ENCODE measurements at places on chromosomes 16 and 17. TPM values are rescaled to one million over a fixed set of nuclear protein-coding genes. Genes with fewer than 3 reads are reported as not detected.

The PIRT gene
- not detected for total RNA-seq

The MAPT gene
- total RNA-seq: 0.15 TPM

The DNAAF1 gene
- total RNA-seq: not detected

The SPATA32 gene
- total RNA-seq: 0.20 TPM

The C17orf107 gene
- total RNA-seq: 0.58 TPM

The ATP1B2 gene
- 0.25 TPM for total RNA-seq

The ZNF469 gene
- 0.28 TPM for total RNA-seq

The ZFP1 gene
- total RNA-seq: 13.3 TPM

The TMEM235 gene
- not detected for total RNA-seq

The CDH3 gene
- 0.33 TPM for total RNA-seq

The SAMD14 gene
- total RNA-seq: 1.3 TPM

The CMTM1 gene
- 16.6 TPM for total RNA-seq

The KRTAP3-3 gene
- total RNA-seq: not detected

The WDR90 gene
- total RNA-seq: 58.0 TPM

The ARHGAP27 gene
- 84.4 TPM for total RNA-seq

DNA sequence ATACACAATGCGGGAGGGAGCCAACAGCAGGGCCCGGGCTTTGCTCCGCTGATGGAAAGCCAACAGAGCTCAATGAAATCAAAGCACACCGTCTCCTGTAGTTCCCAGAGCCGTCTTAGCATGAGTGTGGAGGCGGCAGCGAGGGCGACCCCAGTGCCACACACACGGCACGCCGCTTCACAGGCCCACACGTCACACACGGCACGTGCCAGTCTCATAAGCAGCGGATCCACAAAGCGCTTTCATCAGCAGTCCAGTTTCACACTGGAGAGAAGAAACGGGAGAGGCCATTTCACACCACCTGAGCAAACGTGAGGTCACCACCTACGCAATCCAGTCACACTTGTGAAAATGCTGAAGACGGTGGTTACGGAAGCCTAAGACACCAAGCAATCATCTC, 34.8 kb downstream of the CYB5D2 start:
- no peak for DNase-seq

- DNase-seq: peak; percentile 91
These were observed 7.0 kb upstream of the GNG13 start for GRCh38 chr16:807347-808084.

- no peak for DNase-seq
These were observed 215.8 kb downstream of the CDH8 start for GRCh38 chr16:61820398-61820797.

DNA sequence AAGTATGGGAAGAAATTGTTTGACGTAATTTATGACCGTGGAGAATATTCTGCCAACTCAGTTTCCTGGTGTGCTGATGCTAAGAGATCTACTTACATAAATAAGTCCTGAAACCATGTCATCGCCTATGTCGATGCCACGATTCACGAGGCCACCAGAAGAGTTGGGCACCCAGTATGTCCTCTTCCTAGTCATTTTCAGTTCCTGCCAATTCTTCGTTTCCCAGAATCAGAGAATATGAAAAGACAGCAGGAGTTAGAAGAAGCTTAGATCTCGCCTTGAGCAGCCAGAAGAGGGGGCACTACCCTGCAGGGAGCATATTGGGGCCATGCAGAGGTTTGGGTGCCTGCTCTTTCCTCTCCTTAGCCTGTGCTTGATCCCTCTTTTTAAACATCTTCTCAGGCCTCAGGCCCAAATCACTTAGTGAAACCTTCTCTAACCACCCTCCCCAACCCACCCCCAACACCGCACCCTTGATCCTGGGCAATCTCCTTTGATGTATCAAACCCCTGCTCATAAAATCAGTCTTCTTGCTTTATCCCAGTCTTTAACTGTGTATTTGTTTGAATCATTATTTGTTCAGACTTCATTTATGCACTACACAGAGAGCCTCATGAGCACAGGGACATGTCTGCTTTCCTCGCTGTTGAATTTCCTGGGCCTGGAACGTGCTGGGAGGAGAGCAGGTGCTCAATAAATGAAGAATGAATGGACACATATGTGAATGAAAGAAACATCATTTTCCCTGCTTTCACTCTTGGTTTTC, 12.2 kb upstream of the LONP2 start:
- DNase-seq: peak; percentile 56

DNA sequence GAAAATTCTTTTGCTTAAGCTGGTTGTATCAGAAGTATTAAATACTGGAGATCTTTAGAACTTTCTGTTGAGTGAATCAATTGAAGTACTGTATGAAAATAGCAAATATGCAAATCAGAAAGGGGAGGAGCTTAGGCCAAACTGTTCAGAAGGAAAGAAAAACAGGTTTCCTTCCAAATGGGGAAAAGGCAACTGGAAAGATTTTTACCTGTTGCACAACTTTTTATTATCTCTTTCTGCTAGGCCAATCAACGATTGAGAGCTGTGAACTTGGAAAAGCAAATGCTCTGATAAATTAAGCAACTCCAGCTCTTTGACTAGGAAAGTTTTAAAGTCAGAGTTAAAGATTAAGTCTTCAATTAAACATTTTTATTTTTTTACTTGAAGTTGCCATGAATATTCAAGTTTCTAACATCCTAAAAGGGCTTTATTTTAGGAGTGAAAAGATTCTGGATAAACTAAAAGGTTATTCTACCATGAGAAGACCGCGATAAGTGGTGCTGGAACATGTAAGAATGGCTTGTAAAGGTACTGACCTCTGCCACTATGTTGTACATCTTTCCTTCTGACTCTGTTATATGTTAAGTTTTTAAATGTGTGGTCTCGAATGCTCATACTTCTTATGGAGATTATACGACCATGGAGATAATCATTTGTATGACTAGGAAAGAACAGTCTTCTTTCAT, 16.5 kb downstream of the DCUN1D3 start:
- no peak for DNase-seq

GRCh38 chr16:82694239-82694874, 67.6 kb downstream of the CDH13 start:
- no peak for DNase-seq

- DNase-seq: no peak
These were observed 60.6 kb upstream of the CMIP start for GRCh38 chr16:81384006-81384405.

GRCh38 chr17:66330646-66331037, 28.2 kb downstream of the PRKCA start:
- no peak for DNase-seq

GRCh38 chr17:77529328-77529650, 388.5 kb downstream of the SEC14L1 start:
- no peak for DNase-seq

DNA sequence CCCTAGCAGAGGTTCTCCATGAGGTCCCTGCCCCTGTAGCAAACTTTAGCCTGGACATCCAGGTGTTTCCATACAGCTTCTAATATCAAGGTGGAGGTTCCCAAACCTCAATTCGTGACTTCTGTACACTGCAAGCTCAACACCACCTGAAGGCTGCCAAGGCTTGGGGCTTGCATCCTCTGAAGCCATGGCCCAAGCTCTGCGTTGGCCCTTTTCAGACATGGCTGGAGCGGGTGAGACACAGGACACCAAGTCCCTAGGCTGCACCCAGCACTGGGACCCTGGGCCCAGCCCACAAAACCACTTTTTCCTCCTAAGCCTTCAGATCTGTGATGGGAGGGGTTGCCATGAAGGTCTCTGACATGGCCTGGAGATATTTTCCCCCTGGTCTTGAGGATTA, 1292.0 kb downstream of the CDH8 start:
- DNase-seq: no peak

- no peak for DNase-seq
These were observed 160.3 kb upstream of the RPH3AL start for GRCh38 chr17:512926-513325.

DNA sequence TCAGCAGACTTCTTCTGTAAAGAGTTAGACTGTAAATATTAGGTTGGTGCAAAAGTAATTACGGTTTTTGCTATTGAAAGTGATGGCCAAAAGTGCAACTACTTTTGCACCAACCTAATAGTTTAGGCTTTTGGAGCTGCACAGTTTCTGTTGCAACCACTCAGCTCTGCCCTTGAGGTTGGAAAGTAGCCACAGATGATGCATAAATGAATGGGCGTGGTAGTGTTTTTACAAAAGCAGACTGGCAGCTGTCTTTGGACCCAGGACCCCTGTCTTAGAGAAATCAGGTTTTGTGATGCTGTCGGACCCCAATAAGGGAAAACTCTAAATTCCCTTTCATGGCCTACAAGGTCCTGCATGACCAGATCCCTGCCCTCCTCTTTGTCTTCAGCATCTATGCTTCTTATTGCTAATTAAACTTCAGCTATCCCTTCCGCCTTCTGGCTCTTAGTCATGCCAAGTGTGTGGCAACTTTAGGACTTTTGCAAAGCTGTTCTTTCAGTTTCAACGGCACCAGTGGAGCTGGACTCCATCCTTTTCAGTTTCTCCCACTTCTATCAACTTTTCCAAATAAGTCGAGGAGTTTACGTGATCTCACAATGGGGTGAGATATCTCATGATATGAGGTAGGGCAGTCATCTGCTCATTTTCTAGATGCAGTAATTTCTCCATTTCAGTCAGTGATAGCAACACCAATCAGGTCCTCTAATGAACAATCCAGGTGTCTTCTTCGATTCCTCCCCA, 232.3 kb downstream of the XYLT1 start:
- DNase-seq: peak; percentile 41

DNA sequence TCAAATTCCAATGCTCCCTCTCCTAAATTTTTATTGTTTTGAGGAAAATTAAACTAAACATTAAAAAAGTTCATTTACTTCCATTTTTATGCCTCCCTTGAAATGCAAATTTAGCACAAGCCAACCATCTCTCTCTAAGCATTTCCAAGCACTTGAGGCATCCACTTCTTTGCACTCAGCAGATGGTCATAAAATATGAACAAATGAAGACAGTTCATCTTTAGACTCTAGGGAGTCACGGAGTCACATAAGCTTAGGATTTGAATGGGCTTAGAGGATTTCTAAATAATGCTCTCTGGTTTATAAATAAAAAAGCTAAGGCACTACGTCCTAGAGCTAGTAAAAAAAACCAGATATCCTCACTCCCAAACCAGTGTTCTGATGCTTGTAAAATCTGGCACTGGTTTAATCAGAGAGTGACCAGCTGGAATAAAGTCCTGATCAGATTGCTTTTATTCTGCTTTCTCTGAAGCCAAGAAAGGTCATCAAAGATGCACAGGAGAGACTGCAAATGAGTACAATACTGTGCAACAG, 204.2 kb downstream of the CA10 start:
- no peak for DNase-seq

- no peak for DNase-seq
These were observed 9.9 kb downstream of the TNS4 start for GRCh38 chr17:40491486-40491885.

DNA sequence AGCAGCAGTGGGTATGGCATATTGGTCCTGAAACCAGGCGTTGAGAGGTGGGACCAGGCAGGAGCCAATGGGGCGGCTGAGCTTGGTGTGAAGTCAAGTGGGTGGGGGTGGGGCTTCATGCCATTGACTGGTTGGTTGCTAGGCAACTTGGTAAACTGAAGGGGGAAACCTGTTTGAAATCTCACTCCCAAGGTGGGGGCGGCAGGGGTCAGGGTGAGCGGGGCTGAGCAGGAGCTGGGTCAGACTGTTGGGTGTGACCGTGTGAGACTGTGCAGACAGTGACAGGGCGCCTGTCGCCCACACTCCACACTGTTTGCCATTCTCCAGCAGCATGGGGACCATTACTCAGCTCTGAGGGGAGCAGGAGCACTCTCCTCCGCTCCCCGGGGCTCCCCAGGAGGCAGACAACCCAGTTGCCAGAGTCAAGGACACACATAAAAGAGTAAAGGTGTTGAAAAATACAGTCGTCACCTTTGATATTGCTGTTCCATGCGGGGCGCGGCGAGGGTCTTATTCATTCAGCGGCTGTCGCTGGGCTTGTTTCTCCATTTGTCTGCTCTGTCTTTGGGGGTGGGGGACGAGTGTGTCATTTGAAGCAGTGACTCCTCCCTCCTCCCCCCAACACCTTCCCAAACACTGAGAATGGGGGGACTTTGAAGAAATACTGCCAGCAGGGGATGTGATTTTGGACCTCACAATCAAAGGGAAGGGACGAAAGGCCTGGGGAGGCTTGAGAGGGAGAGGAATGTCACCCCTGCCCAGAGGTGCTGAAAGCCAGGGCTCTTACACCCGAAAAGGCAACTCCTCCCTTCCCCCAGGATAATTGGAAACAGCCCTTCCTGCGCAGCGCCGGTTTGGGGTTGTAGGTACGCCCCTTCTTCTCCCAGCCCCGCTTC, 1.2 kb upstream of the EFNB3 start:
- DNase-seq: no peak

- DNase-seq: no peak
These were observed 7.1 kb downstream of the ARL4D start for GRCh38 chr17:43405861-43406260.

DNA sequence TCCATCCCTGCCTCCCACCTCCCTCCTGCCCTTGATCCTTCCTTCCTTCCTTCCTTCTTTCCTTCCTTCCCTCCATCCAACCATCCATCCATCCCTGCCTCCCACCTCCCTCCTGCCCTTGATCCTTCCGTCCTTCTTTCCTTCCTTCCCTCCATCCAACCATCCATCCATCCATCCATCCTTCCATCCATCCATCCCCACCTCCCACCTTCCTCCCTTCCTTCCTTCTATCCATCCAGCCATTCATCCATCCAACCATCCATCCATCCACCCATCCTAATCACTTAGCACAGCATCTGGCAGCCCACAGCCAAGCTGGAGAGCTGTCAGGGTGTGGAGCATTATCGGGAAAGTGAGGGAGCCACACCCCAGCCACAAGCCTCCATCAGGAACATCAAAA, 54.5 kb downstream of the TK2 start:
- no peak for DNase-seq

- no peak for DNase-seq
These were observed at the start of gene HS3ST2 for GRCh38 chr16:22813948-22814710. Gene HS3ST2, plus strand, starts transcription at chr16:22814162. Its CDS starts 449 bp downstream, at chr16:22814611.

DNA sequence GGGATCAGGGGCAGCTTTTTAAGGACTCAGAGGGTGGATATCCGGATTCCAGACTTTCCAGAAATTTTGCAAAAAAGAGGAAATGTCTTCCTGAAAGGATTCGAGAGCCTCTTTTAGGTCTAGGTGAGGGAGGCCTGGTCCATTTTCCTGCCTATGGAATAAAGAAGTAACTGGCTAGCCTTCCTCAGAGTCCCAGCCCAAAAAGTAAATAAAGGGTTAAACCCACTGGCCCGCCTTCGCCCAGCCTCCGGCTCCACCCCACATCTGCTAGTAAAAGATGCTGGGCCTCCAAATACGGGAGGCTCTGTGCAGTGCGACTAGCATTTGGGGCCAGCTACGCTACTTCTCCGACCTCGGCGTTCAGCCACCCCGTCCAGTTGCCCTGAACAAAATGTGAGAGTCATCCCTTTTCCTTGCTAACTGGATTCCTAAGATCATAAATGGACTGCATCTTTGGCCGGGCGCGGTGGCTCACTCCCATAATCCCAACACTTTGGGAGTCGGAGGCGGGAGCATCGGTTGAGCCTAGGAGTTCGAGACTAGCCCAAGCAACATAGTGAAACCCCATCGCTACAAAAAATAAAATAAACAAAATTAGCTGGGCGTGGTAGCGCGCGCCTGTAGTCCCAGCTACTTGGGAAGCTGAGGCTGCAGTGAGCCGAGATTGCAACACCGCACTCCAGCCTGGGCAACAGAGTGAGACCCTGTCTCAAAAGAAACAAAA, 824 bp upstream of the MPP2 start:
- peak; percentile 43 for DNase-seq
